ENCODE measurements at places on chromosomes 6 and 20. TPM values are rescaled to one million over a fixed set of nuclear protein-coding genes. Genes with fewer than 3 reads are reported as not detected.
A peak's percentile ranks its signal among the peaks of the same experiment; 100 is the strongest.

- no peaks in the 10 kb centered on the region for H3K36me3 ChIP-seq
- DNase-seq, result peak; percentile 48
- no peak overlapping the region for H3K27ac ChIP-seq
- H3K4me3 ChIP-seq, result no peak overlapping the region
- H3K4me1 ChIP-seq, result no peaks in the 10 kb centered on the region
Measured at GRCh38 chr6:56314683-56315523, 67.5 kb upstream of the COL21A1 start.

DNA sequence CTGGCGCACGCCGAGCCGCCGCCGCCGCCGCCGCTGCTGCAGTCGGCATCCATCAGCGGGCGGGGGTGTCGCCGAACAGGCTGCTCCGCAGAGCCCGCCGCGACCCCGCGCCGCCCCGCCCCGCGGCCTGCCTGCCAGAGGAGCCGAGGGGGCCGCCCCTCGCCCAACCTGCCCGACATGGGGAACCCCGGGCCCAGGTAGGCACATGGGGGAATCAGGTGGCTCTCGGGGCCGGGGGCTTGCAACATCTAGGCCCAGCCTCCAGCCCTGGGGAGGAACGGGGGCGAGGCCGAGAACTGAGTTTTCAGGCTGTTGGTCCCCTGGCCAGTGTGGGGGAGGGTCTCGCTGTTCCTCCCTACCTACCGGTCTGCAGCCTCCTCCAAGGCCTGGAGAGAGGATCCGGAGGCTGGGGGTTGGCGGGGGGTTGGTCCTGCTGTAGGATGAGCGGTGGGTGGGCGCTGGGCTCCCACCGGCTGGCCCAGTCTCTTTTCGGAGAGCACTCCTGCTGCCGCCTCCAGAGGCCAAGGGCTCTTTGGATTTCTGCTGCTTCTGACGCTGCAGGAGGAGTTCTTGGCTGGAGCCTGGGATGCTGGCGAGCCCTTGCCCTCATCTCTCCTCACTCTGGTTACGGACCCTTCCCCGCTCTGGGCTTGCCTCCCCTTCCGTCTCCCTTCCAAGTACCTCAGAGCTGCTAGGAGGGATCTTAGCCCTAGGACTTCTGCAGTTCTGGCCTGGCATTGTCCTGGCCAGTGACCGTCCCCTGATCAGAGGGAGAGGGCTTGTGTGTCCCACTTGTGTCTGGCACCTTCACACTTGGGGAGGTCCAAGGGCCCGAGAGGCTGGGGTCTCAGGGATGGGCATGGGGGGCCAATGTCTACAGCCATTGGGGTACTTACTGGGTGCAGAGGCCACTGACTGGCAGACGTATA, at the start of gene EPB41L1:
Gene EPB41L1, plus strand, starts transcription at position 41 of the 929 bp plus-strand sequence. CDS start 19,038 bp downstream, outside the sequence.
- H3K36me3 ChIP-seq, result no peaks in the 10 kb centered on the region
- DNase-seq, result peak; percentile 57
- peaks cover 23% of the 10 kb centered on the region for H3K4me1 ChIP-seq
- H3K27ac ChIP-seq, result no peak within 1 kb of the TSS
- peak within 1 kb of the TSS; percentile 78 for H3K4me3 ChIP-seq
- peaks cover 21% of the 10 kb centered on the region for H3K27me3 ChIP-seq

DNA sequence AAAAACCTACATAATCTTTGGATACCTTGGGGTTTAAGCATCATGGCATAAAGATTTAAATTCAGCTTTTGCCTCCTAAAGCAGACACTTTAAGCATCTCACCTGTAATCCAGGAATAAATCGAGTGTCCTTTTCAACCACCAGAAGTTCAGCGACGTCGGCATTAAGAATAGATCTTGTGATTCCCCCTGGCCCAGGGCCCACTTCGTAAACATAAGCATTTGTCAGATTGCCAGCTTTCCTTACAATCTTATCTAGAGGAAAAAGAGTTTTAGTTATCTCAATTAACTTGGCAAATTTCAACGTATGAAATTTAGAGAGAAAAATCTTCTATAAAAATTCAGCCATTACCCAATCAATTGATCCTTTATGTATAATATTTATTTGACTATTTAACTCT, 3.2 kb downstream of the TFB1M start:
- H3K27ac ChIP-seq, result no peak overlapping the region
- H3K4me1 ChIP-seq, result peaks cover 12% of the 10 kb centered on the region
- no peaks in the 10 kb centered on the region for H3K27me3 ChIP-seq
- no peak for DNase-seq
- H3K4me3 ChIP-seq, result no peak overlapping the region
- peaks cover 48% of the 10 kb centered on the region for H3K36me3 ChIP-seq

Gene SLC17A9
- 41.7 TPM for total RNA-seq

Gene IPCEF1
- 1.2 TPM for total RNA-seq

Gene RFX6
- total RNA-seq, result 0.11 TPM

DNA sequence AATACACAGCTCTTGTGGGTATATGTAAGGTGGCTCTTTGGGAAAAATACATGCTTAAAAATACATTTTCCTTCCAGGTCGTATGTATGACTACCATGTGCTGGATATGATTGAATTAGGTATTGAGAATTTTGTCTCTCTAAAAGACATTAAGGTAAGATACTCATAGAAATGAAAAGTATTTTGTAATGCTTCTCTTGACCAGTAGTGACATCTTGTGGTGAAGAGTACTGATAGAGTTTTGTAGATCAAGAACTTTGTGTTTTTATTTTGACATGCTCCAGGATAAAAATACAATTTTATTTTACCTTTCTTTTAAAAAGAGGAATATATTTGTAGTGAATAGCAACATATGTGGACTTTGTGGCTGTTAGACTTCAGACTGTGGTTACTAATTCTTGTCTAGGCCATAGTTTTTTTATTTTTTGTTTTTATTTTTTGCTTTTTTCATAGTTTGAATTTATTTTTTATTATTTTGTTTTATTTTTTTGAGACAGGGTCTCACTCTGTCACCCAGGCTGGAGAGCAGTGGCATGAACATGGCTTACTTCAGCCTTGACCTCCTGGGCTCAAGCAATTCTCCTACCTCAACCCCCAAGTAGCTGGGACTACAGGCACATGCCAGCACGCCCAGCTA, 17.9 kb downstream of the RPF2 start:
- no peak for DNase-seq
- no peak overlapping the region for H3K27ac ChIP-seq
- no peaks in the 10 kb centered on the region for H3K27me3 ChIP-seq

- DNase-seq, result no peak
- no peaks in the 10 kb centered on the region for H3K36me3 ChIP-seq
- no peak overlapping the region for H3K4me3 ChIP-seq
- no peak overlapping the region for H3K27ac ChIP-seq
- no peaks in the 10 kb centered on the region for H3K27me3 ChIP-seq
Measured at GRCh38 chr6:63919556-63920110, 284.0 kb downstream of the PHF3 start.

- no peak overlapping the region for H3K27ac ChIP-seq
- H3K4me1 ChIP-seq, result peaks cover 7% of the 10 kb centered on the region
- DNase-seq, result no peak
- H3K27me3 ChIP-seq, result no peaks in the 10 kb centered on the region
Measured at GRCh38 chr20:50359607-50360217, 150.5 kb upstream of the PTPN1 start.

- peak; percentile 71 for DNase-seq
- H3K4me1 ChIP-seq, result peaks cover 22% of the 10 kb centered on the region
- no peaks in the 10 kb centered on the region for H3K27me3 ChIP-seq
- H3K36me3 ChIP-seq, result no peaks in the 10 kb centered on the region
Measured at GRCh38 chr6:53065266-53066076, at the start of gene FBXO9. TSS of gene FBXO9 (plus strand) at chr6:53065404. CDS start at chr6:53065790, 386 bp downstream.

DNA sequence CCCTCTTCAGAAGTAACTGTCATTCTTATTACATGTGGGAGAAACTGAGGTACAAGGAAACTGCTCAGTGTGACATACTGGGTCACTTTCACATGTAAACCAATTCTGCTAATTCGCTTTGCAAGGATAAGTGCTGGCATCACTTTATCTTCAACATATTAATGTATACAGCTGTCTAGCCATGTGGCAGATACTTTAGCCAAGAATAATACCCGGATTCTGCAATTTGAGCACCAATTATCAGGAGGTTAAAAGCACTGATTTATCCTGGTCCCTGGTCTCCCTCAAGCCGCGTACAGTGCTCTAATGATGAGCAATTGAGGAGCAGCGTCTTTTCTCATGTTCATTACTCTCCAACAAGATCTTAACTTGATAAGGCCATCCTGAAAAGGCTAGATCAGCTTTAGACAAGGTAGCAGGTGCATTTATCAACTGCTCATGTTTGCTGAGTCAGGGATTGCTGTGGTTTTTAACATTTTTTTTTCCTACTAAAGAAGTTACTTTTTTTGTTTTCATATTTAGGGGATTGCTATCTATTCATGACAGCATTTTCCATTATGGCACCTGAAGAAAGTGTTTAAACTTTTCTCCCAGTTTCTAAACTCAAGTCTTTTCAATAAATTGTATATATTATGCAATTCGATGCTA, 1066.3 kb upstream of the MAP3K7 start:
- H3K27ac ChIP-seq, result no peak overlapping the region
- no peaks in the 10 kb centered on the region for H3K27me3 ChIP-seq
- no peaks in the 10 kb centered on the region for H3K36me3 ChIP-seq
- DNase-seq, result no peak
- peaks cover 33% of the 10 kb centered on the region for H3K4me1 ChIP-seq

Gene KIF25
- total RNA-seq, result 1.1 TPM

DNA sequence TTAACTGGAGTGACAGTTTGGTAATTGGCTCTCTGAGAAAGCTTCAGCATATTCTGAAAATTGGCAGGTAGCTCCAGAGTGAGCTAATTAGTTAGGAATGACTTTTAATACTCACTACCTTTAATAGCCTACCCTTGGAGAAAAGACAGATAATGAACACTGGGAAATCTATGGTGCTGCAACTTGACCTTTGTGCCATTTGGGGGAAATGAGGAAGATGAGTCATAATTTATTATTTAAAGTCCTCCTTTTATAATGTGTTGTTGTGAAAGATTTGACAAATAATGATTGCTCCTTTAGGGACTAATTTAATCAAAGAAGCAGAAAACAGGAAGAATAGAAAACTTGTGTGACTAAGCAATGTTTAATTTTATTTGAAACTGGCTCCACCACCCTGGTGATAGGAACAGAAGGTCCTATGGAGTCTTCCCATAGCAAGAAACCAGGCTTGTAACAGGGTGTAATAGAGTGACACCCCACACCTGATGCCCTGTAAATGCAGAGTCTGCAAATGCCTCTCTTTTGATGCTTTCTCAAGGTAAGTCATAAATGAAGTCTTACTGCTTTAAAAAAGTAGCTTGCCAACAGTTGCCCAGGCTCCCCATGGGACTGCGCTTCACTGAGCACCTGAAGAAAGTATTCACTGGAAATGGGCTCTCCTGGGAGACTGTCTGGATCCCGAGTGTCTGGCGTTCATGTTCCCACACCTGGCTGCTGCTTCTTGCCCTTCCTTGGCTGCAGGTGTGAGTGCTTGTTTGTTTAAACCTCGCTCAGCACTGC, 134.4 kb downstream of the LRRC1 start:
- DNase-seq, result no peak
- no peaks in the 10 kb centered on the region for H3K27me3 ChIP-seq
- no peak overlapping the region for H3K4me3 ChIP-seq
- peaks cover 11% of the 10 kb centered on the region for H3K4me1 ChIP-seq
- H3K27ac ChIP-seq, result no peak overlapping the region

DNA sequence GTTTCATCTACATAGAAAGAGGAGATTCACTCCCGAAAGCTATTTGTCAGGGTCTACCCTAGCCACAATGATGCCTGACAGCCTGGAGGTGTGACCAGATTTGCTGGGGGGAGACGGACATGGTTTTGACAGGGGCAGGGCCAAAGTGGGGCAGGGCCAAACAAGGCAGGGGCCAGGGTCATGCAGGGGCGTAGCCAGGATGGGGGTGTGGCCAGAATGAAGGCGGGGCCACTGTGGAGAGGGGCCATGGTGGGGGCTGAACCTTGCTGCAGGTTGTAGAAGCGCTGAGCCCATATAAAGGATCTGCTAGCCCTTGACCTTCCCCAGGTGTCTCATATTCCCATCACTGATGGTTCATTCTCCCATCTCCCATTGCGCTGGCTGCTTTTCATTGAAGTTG, 184.1 kb upstream of the SULF2 start:
- peaks cover 56% of the 10 kb centered on the region for H3K4me1 ChIP-seq
- DNase-seq, result peak; percentile 38
- no peak overlapping the region for H3K27ac ChIP-seq
- peaks cover 6% of the 10 kb centered on the region for H3K27me3 ChIP-seq
- no peaks in the 10 kb centered on the region for H3K36me3 ChIP-seq

Gene COL11A2
- 4.4 TPM for total RNA-seq

- H3K27me3 ChIP-seq, result no peaks in the 10 kb centered on the region
- DNase-seq, result peak; percentile 40
- peak overlapping the region; percentile 77 for H3K4me3 ChIP-seq
- H3K4me1 ChIP-seq, result peaks cover 17% of the 10 kb centered on the region
Measured at GRCh38 chr6:42978487-42978838, 518 bp downstream of the PEX6 start.

Gene NMBR
- not detected for total RNA-seq

DNA sequence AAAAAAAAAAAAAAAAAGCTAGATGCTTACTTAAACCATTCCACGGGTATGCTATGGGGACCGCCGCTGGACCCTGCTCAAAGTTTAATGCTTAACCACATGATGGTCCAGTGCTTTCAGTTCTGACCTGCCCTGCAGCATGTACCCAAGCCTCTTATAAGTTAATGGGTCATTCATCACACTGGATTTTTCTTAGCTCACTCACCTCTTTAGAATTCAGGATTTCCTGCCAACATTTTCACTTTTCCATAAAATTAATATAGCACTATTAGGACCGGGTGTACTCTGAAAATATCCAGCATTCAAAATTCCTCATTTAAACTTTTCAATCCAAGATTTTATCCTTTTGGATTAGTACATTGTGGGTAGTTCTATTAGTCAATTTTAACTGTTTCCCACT, 140.8 kb downstream of the ALDH8A1 start:
- DNase-seq, result no peak
- H3K4me1 ChIP-seq, result no peaks in the 10 kb centered on the region
- no peak overlapping the region for H3K27ac ChIP-seq
- H3K4me3 ChIP-seq, result no peak overlapping the region

DNA sequence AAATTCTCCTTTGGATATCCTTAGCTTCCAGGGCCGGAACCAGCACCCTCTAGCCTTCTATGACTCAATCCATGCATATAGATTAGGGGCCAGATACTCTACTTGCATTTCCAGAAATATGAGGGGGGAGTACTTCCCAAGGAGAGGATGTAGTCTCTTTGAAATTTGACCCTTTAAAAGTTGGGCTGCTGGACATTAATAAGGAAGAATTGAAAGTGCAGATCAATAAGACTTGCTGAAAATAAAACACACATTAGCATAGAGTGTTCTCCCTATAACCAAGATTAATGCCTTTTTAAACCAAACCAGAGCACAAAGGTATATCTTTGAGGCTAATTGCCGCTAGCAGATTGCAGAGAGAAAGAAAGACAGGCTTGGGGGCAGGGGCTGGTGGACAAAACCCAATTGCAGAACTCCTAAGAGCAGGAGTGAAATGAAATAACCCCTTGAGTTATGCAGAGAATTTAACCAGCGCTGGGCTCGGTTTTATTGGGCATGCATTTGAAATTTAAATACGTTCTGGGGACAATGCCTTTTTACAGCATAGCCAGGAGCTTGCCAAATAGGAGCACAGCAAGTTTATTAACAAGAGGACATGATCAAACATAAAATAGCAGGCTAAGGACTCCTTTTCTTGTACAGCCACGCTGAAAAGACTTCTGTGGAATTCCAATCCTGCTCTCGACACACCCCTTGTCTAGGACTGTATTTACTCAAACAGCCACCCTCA, 108.2 kb upstream of the SALL4 start:
- DNase-seq, result no peak
- H3K4me3 ChIP-seq, result peak overlapping the region; percentile 30
- H3K4me1 ChIP-seq, result peaks cover 41% of the 10 kb centered on the region
- H3K27me3 ChIP-seq, result no peaks in the 10 kb centered on the region
- peak overlapping the region; percentile 83 for H3K27ac ChIP-seq

GRCh38 chr20:25353747-25354705, 36.6 kb downstream of the ABHD12 start:
- H3K4me3 ChIP-seq, result peak overlapping the region; percentile 14
- no peak for DNase-seq
- H3K4me1 ChIP-seq, result peaks cover 73% of the 10 kb centered on the region
- H3K36me3 ChIP-seq, result peaks cover 10% of the 10 kb centered on the region

All from WTC11 (cell line).